ENCODE measurements at places on chromosomes 5 and 9.
A peak's percentile ranks its signal among the peaks of the same experiment; 100 is the strongest.

DNA sequence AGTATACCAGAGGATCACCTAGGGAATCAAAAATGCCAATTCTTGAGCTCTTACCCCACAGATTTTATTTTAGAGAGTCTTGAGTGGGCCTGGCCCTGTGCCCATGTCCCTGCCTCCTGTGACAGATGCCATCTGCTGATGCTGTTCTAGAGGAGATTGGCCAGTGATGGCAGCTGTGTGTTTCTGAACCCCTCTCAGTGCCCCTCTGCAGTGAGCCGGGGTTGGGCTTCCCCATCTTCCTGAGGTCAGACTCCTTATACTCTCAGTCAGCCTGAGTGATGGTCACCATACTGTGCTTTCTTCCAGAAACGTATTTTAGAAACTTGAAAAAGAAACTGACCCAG lies 6.1 kb downstream of the PTCD2 start:
- DNase-seq, result no peak

- DNase-seq, result no peak
Observed at GRCh38 chr5:10030219-10030831, 219.4 kb downstream of the ATPSCKMT start.

GRCh38 chr5:147782110-147783028 lies at the start of gene JAKMIP2:
Gene JAKMIP2 (minus strand): TSS chr5:147782728. CDS start chr5:147671806, 110,922 bp downstream.
- DNase-seq, result peak; percentile 83

GRCh38 chr9:72985746-72986145 lies 32.9 kb upstream of the ALDH1A1 start:
- no peak for DNase-seq

- DNase-seq, result no peak
Observed at GRCh38 chr5:14946815-14947620, 75.4 kb upstream of the ANKH start.

DNA sequence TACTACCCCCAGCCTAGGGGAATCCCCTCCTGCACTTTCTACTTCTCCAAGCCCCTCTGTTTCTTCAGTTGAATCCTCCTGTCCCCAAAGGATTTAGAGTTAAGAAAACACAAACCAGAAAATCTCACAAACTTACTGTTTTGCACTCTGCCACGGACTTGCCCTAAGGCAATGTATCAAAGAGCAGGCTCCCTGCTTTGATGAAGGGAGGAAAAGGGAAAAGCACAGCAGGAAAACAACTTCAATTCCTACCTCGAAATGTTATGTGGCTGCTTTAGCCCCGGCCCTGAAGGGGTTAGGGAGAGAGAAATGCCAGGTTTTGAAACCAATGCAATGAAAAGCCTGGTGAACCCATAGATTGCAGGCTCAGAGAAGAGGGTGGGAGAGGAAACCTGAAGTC lies 254.7 kb downstream of the MAN2A1 start:
- DNase-seq, result no peak

GRCh38 chr5:55923865-55924500 lies 70.8 kb downstream of the IL6ST start:
- no peak for DNase-seq

GRCh38 chr9:136653323-136654079 lies 9.2 kb upstream of the EGFL7 start:
- DNase-seq, result no peak

DNA sequence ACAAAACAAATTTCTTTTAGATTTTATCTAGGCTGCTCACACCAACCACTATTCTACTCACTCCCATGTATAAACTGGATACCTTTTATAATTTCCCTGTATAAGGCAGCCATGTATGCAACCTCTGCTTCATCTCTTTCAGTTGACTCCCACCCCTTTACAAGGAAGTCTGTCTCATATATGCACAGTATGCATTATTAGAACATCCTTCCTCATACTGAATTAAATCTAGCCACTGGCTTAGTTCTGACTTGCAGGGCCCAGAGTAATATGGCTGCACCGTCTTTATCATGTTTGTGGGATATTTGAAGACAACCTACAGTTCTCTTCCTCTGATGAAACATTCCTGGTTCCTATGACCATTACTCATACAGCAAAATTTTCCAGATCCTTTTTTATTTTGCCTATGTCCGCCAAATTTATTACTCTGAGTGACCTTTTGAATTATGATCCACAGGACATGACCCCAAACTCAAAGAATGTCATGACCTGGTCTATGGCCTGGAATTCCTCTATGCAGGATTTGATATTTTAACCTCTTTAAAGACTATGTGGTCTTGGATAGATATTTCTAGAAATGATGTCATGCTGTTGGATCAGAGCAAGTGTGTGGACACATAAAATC lies 76.6 kb upstream of the ITGA1 start:
- no peak for DNase-seq

- peak; percentile 4 for DNase-seq
Observed at GRCh38 chr5:116084287-116084691, 536 bp upstream of the COMMD10 start.

GRCh38 chr5:69335341-69335935 lies 2.8 kb upstream of the CCDC125 start:
- DNase-seq, result no peak

- no peak for DNase-seq
Observed at GRCh38 chr5:127577458-127577857, 60.0 kb downstream of the PRRC1 start.

DNA sequence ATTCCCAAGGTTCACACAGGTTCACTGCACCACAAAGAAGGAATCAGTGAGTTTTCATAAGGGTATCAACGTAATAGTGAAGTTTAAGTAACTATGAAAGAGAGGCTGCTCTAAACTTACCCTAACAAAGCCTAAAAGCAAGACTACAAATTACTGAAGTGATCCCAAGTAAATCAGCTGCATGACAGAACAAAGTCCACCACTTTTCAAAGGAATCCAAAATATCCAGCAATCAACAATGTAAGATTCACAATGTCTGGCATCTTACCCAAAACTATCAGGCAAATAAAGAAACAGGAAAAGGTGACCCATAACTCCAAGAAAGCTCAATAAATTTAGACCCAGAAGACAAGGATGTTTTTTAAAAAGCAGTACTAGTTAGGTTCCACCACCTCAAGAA lies 70.1 kb downstream of the GNAQ start:
- DNase-seq, result no peak

GRCh38 chr5:61327760-61328753 lies 4.0 kb upstream of the ZSWIM6 start:
- no peak for DNase-seq

DNA sequence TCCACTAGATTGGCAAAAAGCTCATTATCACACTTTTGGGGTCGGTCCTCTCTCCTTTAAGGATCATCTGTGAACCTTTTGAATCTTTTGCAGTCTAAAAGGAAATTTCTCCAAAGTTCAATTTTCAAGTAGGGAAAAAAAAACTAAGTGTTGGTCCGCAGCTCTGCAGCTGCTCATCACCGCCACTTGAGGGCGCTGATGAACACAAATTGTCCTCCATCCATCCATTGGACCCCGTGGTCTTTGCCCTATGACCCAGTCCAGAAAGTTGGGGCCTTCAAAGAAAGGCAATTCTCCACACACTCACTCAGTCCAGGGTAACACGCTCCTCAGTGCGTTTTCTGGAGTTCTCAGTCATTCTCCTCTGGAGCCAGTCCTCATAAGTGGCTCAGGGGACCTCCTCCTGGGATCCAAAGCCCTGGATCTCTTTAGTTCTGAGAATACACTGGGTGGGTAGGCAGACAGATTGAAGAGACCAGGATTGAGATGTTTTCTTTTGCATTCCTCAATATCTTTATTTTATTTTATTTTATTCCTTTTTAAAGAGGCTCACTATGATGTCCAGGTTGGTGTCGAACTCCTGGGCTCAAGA lies 63.6 kb upstream of the SLC28A3 start:
- no peak for DNase-seq

DNA sequence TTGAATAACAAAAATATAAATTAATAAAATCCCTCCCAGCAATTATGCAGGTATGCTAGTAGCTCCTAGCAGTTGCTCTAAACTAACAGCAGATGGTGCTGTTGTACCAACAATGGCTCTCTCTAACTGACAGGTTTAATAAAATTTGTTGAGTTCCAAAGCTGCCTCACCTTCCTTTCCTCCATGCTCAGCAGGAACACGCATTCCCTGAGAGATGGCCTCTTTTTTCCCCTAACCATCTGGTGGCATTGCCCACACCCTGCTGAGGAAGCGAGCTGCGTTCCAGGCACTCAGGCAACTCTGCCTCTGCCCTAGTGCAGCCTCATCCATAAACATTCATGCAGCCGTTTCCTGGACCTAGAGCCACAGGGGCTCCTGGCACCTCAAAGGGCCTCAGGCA lies 106.2 kb downstream of the KLHL3 start:
- peak; percentile 2 for DNase-seq

DNA sequence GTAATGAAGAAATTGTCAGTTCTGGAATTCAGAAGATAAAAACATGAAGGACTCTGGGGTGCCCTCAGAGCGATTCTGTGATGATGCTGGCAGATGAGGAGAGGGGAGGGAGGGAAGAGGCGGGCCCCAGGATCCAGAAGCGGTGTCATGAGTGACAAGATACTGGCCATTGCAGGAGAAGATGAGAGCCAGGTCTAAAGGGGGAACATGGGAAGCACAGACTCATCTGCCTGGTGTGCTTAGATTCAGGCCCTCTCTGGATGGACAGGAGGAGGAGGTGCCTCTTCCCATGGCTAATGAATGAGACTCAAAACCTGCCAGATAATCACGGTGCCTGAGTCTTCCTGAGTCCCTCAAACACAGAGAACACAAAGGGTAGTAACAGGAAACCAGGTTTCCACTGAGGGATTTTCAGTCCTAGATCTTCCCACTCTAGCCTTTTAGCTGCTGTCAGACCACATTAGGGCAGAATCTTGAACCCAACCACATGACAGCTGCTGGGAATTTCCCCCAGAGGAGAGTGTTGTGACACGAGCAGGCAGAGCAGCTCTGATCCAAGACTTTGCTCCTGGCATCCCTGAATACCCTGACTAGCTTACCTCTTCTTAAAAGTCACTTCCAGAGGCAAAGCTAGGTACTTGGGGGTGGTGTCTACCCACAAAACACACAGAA lies 28.2 kb upstream of the HSPA9 start:
- no peak for DNase-seq

GRCh38 chr5:31463351-31463750 lies 68.5 kb downstream of the DROSHA start:
- DNase-seq, result no peak

DNA sequence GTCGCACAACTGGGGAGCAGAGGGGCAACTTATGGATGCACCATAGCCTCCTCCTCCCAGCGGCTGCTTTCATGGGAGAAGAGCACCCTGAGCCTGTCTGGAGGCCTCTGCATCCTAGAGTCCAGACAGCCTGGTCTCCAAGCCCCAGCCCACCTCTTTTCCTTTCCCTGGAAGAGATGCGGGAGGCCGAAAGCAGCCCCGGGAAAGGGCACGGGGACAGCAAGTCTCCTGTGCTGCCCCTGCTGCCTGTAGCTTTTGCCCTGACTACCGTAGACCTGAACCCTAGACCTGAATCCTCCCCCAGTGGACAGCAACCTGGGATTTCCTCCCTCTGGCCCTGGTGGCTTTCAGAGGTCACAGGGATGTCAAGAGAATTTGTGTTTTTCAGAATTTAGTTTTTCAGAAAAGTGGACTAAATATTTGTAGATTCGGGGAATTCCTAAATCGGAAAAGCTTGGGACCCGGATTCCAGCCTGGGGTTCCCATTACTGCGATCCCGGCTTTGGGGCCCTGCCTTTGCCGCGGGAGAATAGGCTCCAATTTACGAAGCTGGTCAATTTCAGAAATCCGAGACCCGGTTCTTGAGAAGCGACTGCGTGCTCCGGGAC lies 4.3 kb upstream of the PITX1 start:
- DNase-seq, result no peak

DNA sequence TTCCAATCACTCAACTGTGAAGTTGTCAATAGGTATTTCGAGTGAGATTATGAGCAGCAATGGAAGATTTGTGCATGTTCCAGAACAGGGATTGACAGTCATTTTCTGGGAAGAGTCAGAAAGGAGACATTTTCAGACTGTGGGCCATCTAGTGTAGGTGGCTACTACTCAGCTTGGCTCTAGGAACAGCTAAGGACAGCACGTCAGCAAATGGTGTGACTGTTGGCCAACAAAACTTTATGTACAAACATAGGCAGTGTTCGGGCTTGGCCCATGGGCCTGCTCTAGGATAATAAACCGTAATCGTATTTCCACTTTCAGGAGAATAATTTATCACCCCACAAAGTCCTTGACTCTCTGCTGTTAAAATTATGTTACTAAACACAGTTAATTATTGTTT lies 143.6 kb downstream of the ADCY2 start:
- DNase-seq, result no peak
